ENCODE measurements at places on chromosomes 3 and 15. TPM values are rescaled to one million over a fixed set of nuclear protein-coding genes. Genes with fewer than 3 reads are reported as not detected.

Gene SPTSSB
- total RNA-seq: not detected

Gene NAALADL2
- total RNA-seq: 2.2 TPM

Gene HHLA2
- total RNA-seq: not detected

Gene CEMIP
- total RNA-seq: not detected

Gene KBTBD12
- 29.4 TPM for total RNA-seq

Gene ZIC4
- not detected for total RNA-seq

Gene ARNT2
- 3.3 TPM for total RNA-seq

Gene ATP10A
- 0.75 TPM for total RNA-seq

Gene ROPN1
- not detected for total RNA-seq

Gene ZCWPW2
- total RNA-seq: 2.1 TPM

Gene MYRIP
- 1.6 TPM for total RNA-seq

Gene SEMA6D
- 16.5 TPM for total RNA-seq

Gene VWA5B2
- total RNA-seq: not detected

Gene PLSCR2
- not detected for total RNA-seq

Gene CDC25A
- 0.83 TPM for total RNA-seq

Gene BMF
- 3.4 TPM for total RNA-seq

Gene P2RY13
- 1.0 TPM for total RNA-seq

Gene OSTN
- not detected for total RNA-seq

Gene CCDC54
- total RNA-seq: not detected

Gene PRR20G
- total RNA-seq: not detected

Gene PHLDB2
- 122 TPM for total RNA-seq

Gene ZNF662
- total RNA-seq: 3.3 TPM

Gene RBPMS2
- 215 TPM for total RNA-seq

Gene SPSB4
- total RNA-seq: 7.3 TPM

Gene GPR149
- total RNA-seq: not detected

All from Right ventricle myocardium superior (tissue), 1 donor.